ENCODE measurements at places on chromosomes 7 and 10. TPM values are rescaled to one million over a fixed set of nuclear protein-coding genes. Genes with fewer than 3 reads are reported as not detected.

- no peak for DNase-seq
Measured at GRCh38 chr7:98228801-98229200, 17.6 kb downstream of the BHLHA15 start.

- DNase-seq = no peak
Measured at GRCh38 chr7:99037327-99037940, 106.5 kb downstream of the SMURF1 start.

DNA sequence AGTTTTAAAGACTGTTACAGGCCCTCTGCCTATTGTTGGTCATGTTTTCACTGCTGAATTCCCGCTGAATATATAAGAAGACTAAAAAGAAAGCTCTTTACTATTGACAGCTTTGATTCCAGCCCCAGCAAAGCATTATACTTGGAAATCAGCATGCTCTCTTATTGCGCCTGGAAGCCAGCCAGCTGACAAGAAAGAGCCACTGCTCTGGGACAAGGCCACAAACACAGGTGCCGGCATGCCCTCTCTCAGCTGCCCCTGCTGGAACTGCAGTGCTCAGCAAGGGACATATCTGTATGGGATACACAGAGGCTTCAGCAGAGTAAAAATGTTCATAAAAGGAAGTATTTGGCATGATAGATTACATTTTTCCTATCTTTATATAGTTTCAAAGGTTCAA, 523.9 kb downstream of the ADRA2A start:
- no peak for DNase-seq

- no peak for DNase-seq
Measured at GRCh38 chr10:111934931-111935330, 248.6 kb downstream of the GPAM start.

- no peak for DNase-seq
Measured at GRCh38 chr7:134693256-134693655, 46.6 kb downstream of the BPGM start.

- DNase-seq = peak; percentile 65
Measured at GRCh38 chr7:30594048-30594539, 584 bp upstream of the GARS1 start.

DNA sequence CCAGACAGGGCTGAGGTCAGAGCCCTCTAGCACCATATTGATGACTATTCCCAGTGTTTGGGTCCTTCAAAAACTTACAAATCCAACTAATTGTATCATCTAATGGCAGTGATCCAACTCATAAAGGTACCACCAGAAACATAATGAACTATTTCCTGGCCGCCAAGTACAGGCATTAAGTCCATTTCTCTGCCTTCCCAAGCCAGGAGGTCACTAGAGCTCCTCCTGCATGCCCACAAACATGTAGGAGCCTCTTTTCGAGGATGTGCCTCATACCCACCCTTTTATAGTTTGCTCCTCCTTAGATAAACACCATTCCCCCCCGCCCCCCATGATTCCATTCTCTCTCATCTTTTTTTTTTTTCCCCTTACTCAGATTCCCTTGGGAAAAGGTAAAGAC, 91.3 kb downstream of the CHN2 start:
- no peak for DNase-seq

CHRM2 gene
- not detected for total RNA-seq

Measured in activated naive CD4-positive, alpha-beta T cell treated with anti-CD3 and anti-CD28 coated beads, Interleukin-2, amount 50 U/mL, for 72 hours (primary cell).